ENCODE measurements at places on chromosomes 6 and 20. TPM values are rescaled to one million over a fixed set of nuclear protein-coding genes. Genes with fewer than 3 reads are reported as not detected.

Gene OTOR
- not detected for total RNA-seq

Gene ERVFRD-1
- total RNA-seq = not detected

Gene PKIB
- 9.2 TPM for total RNA-seq

Gene FAM83B
- total RNA-seq = 50.7 TPM

Gene PRR18
- not detected for total RNA-seq

Gene GINS1
- 6.0 TPM for total RNA-seq

Gene SPTLC3
- total RNA-seq = 5.1 TPM

Gene MUCL3
- total RNA-seq = not detected

Gene POPDC3
- total RNA-seq = 4.3 TPM

Gene TCP11
- not detected for total RNA-seq

Gene KIF13A
- total RNA-seq = 36.0 TPM

Gene TXLNB
- not detected for total RNA-seq

Gene PDYN
- not detected for total RNA-seq

Gene METTL24
- total RNA-seq = not detected

Gene ZBTB9
- 7.5 TPM for total RNA-seq

Gene SLC17A1
- not detected for total RNA-seq

Gene DEFB129
- not detected for total RNA-seq

Gene CAP2
- total RNA-seq = 3.2 TPM

Gene WFDC5
- total RNA-seq = 2.4 TPM

Gene RAMACL
- 0.72 TPM for total RNA-seq

Gene BLCAP
- 48.0 TPM for total RNA-seq

Gene STX11
- total RNA-seq = 2.2 TPM

Gene IP6K3
- not detected for total RNA-seq

Gene CPXM1
- not detected for total RNA-seq

Gene CLIC1
- total RNA-seq = 454 TPM

Gene BMP6
- total RNA-seq = 1.1 TPM

Gene MRPS26
- total RNA-seq = 77.8 TPM

Gene MAPK13
- total RNA-seq = 44.3 TPM

Gene HAO1
- not detected for total RNA-seq

Gene CEP250
- total RNA-seq = 17.8 TPM

Gene BPIFA1
- total RNA-seq = not detected

Gene BHLHE23
- not detected for total RNA-seq

Gene CGAS
- 9.2 TPM for total RNA-seq

Gene SLC35B3
- 7.2 TPM for total RNA-seq

Gene BPIFA2
- total RNA-seq = not detected

Gene C6orf132
- 15.8 TPM for total RNA-seq

Gene SCRT2
- total RNA-seq = not detected

Gene CCN6
- 0.72 TPM for total RNA-seq

Gene RFX6
- not detected for total RNA-seq

Gene SS18L1
- total RNA-seq = 12.8 TPM

Gene CTAGE9
- not detected for total RNA-seq

Gene SLC22A16
- total RNA-seq = not detected

Gene NKX2-2
- total RNA-seq = not detected

Gene PRDM13
- total RNA-seq = not detected
